Activated CD4-positive, alpha-beta T cell treated with anti-CD3 and anti-CD28 coated beads, Interleukin-2, amount 50 U/mL, for 4 hours (primary cell): ENCODE measurements at places on chromosomes 5 and 9.

GRCh38 chr5:125357660-125358059, 611.2 kb upstream of the ZNF608 start:
- no peak for DNase-seq

DNA sequence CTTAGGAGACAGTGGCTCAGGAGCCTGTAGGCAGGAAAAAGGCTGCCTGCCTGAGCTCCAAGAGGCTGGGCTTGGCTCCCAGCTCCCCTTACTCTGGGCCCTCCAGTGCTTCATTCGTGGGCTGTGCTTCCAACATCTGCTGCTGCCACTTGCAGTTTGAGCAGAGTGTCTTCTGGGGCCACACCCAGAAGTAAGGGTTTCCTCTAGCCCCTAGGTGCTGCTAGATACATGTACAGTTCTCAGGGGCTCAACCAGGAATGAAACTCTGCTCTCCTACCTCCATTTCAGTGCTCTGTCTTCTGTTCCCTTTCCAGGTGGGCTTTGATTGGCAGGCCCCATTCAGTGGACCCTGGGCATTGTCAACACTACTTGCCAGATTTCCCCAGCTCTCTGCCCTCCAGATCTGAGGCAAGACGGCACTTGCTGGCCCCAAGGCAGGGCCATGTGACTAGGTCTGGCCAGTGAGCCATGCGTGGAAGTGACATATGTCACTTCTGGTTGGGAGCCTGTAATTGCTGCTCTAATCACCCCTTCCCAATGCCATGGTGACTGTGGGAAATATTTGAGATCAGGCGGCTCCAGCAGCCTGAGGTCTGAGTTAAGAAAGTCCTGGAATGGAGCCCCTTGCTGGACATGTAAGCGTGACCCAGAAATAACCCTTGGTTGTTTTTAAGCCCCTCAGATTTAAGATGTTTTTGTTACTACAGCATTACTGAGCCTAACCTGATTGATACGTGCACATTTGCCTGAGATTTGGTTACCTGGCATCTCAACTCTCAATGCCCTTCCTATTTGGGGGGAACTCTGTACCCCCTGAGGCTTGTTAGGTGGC, 9.4 kb upstream of the BOD1 start:
- no peak for DNase-seq

DNA sequence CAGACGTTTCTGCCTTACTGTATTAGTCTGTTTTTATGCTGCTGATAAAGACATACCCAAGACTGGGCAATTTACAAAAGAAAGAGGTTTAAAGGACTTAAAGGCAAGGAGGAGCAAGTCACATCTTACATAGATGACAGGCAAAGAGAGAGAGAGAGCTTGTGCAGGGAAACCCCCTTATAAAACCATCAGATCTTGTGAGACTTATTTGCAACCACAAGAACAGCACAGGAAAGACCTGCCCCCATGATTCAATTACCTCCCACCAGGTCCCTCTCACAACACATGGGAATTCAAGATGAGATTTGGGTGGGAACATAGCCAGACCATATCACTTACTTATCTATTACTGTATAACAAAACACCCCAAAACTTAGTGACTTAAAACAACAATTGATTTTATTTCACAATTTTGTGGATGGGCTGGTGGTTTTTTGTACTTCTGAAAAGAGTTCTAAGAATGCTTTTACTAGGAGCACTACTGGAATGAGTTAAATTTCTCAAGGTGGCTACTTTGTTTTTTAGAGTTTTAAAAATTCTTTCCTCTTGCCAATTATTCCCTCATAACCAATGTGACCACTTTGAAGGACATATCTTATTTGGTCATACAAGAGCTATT, 10.3 kb downstream of the RUSC2 start:
- DNase-seq, result no peak

DNA sequence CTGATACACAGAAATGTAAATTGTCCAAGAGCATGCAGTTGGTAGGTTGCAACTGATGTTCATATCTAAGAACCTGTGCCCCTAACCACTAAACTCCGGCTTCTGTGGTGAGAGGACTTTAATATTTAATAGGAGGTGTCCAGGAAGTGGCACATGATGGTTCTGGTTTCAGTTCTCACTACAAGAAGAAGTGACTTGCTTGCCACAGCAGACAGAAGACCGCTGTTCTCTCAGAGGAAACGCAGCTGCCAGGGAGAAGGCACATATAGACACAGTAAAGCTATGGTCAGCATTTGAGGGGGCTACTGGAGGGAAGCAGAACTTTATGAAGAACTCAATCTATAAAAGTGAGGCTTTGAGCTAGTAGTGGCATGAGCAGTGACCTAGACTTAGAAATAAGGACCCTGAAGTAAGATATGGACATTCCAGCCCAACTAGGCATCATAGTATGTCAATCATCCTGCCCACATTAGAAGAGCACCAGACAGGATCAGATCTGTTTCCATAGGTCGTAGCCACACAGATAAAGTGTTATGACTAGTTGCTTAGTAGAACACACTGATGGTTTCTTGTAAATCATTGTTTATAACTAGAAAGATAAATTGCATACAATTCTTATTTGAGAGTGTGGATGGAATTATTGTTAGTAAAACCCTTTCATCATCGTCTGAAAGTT, 36.4 kb upstream of the DAB2 start:
- DNase-seq, result no peak

GRCh38 chr9:135878528-135879236, 28.7 kb downstream of the CAMSAP1 start:
- DNase-seq, result no peak

DNA sequence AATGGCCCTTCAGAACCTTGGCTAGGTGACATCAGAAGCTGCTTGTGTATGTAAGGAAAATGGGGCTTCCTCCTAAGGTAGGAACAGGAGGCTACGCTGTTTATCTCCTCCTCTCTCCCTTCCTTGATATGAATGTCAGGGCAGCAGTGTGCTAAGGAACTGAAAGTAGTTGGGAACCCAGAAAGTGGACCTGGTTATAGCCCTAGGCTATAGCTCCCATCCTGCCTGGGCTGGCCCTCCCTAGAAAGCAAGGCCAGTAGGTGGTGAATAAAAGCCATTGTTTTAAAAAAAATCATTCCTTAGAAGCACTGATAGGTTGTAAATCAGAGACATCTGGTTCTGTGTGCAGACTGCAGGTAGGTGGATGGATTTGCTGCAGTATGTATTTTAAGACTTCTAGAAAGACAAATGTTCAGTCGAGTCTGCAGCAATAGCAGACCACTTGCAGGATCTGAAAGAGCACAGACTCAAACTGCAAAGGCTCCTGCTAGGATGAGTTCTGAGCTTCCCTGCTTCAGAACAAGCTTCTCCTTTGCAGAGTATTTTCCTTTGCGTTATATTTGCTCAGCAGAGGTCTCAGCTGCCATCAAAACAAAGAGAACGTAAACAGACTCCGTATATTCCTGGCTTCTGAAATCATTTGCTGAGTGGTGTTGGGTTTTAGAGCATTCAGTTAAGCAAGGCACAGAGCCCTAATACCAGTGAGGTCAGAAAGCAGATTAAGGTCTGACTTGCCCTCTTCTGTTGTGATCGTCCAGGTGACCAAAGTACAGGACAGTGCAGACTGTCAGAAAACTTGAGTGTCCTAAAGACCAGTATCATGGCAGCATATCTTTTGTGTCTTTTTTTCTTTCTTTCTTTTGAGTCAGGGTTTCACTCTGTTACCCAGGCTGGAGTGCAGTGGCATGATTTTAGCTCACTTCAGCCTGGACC, 20.1 kb upstream of the CFAP157 start:
- no peak for DNase-seq

- no peak for DNase-seq
These were observed 190.8 kb downstream of the MEF2C start for GRCh38 chr5:88691945-88692868.

DNA sequence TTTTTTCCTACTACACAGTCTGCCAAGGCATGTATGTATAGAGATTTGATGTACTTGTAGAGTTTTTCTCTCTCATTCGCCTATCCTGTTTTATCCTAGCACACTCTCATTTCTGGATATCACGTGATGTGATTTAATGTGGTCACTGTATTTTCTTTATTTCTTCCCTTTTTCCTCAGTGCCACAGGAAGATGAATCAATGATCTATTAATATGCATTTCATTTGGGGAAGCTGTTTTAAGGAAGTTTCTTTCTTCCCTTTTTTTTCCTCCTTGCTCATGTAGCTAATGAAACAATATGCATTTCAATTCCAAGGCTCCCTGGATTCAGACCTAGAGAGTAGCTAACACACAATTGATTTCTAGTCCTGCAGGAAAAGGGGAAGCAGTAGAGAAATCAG, 506.3 kb upstream of the WWC1 start:
- DNase-seq, result no peak

DNA sequence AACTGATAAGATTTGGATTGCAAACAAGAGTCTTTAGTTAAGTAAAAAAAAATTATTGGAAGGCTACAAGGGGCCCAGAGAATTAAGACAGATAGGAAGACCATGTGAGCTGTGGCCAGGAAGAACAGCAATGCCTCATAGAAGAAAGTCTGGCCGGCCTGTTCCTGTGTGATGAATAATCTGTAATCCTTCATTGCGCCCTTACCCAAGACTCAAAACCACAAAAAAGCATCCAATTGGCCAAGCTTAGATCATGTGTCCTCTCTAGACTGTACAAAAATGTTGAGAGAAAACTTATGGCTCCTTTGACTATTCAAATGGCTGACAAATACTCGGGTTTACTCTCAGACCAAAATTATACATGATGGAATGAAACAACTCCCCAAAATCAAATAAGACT, 1383.5 kb downstream of the PTPRD start:
- DNase-seq, result no peak

DNA sequence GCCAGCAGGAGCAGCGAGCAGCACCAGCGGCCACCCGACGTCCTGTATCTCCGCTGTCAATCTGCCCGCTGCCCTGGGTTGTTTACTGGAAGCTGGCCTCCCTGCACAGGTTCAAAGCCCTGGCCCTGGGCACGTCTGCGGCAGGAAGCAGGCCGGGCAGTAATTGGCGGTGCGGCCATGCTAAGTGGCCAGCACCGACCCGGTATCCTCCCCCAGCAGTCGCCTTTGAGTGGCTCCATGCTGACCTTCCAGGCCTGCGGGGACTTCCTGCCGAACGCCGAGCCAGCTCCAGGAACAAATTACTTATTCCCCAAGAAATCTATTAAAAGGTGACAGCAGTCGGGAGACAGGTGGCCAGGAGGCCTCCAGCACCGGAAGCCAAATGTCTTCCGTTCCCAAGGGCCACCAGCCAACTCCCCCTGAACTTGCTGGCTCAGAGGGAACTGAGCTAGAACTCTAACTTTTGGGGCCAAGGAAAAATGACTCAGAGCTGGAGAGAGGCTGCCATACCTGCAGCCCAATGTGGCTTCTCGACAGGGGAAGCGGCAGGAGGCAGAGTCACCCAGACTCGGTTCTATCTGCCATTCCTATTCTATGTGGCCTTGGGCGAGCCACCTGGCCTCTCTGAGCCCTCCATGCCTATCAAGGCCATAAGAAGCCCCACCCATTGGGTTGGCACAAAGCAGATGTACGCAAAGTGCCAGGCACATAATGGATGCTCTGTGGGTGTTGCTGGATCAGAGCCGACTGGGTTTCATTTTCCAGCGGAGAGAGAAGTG, 13.7 kb upstream of the PSMB7 start:
- DNase-seq, result no peak

DNA sequence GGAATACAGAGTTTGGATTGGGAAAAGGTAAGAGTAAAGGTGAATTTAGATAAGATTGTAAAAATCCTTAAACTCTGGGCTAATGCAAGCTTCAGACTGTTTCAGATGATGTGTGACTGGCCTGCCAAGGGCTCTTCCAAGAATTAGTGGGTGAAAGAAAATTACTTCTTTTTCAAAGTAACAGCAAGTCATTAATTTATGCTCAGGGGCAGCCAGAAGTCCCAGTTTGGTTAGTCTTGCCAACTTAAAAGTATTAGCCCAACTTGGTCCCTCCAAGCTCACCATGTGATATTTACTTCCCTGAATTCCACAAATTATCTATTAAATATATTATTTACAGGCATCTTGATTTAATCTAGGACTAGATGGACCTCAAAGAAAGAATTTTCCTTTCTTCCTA, 947.8 kb downstream of the NR2F1-AS1 start:
- DNase-seq, result no peak

- DNase-seq, result no peak
These were observed 60.4 kb downstream of the DAB2IP start for GRCh38 chr9:121711797-121712196.

- DNase-seq, result peak; percentile 91
These were observed 2.1 kb downstream of the NR4A3 start for GRCh38 chr9:99823681-99824377.

DNA sequence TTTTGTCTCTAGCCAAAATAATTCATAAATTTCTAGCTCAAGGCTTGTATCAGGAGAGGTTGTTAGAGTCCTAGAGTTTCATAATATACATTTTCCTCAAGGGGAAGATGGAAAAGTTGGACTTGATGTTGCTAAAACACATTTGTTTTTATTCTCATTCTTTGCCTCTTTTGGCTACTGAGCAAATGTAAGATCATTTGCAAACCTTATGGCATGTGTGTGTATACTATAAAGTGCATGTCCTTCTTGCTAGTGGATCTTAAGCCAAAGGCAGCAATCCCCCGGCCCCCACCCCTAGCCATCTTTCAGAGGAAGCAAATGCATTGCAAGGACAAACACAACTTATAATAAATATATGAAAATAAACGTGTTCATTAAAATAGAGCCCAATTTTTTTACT, 43.0 kb downstream of the ADAMTSL1 start:
- no peak for DNase-seq

GRCh38 chr5:141878186-141878710, at the start of gene PCDH1:
Gene PCDH1, minus strand, starts transcription at chr5:141878410. Its CDS starts 148 bp downstream, at chr5:141878262.
- no peak for DNase-seq

DNA sequence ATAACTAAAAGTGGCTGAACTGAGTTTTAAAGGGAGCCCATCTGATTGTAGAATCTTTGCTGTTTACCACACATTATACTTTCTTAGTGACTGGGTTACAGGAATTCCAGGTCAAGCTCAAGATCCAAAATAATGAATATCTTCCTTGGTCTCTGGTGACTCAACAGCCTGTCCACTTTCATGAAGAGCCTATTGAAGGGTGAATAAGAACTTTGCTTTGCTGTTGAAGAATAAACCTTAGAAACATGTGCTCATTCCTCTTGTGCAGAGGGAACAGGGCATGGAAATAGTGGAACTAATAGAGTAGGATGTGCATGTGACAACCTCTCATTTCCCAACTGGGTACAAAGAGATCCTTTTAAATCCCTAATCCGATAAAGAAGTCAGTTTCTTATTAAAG, 21.4 kb downstream of the ALDH1A1 start:
- DNase-seq, result no peak

DNA sequence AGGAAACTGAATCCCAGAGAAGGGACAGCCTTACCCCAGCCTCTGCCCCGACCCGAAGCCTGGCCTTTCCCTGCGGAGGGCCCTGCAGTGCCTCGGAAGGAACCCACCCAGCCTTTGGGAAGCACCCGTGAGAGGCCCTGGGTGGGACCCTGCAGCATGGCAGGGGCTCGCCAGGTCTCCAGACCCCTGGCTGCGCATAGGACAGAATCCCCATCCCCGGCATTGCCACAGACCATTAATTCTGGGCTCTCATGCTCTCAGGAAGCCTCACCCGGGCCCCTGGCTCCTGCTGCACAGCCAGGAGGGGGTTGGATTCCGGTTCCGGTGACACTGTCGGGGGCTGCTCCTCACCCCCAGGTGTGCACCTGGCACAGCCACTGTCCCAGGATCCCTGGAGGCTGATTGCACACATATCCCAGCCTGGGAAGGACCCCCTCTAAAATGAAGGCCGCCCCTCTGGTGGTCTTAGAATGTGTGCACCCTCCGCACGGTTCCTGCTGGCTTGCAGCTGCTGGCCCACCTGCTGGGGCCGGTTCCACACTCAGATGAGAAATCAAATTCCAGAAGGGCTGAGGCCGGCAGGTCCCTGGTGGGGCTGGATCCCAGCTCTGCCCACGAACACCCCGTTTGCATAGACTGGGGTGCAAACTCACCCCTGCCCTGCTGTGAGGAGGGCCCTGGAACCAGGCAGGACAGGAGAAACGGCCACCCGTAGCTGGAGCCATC, 4.7 kb downstream of the EGFL7 start:
- DNase-seq, result no peak
